HCT116 (cell line): ENCODE measurements at places on chromosomes 16 and 17. TPM values are rescaled to one million over a fixed set of nuclear protein-coding genes. Genes with fewer than 3 reads are reported as not detected.

GRCh38 chr16:88742896-88743605, 36.7 kb downstream of the CTU2 start:
- H3K36me3 ChIP-seq, result peaks cover 38% of the 10 kb centered on the region; the same call in 1 of the 2 replicates
- H3K4me3 ChIP-seq, result no peak overlapping the region
- H3K27ac ChIP-seq, result peak overlapping the region; percentile 30; the same call in 1 of the 2 replicates
- DNase-seq, result no peak

DNA sequence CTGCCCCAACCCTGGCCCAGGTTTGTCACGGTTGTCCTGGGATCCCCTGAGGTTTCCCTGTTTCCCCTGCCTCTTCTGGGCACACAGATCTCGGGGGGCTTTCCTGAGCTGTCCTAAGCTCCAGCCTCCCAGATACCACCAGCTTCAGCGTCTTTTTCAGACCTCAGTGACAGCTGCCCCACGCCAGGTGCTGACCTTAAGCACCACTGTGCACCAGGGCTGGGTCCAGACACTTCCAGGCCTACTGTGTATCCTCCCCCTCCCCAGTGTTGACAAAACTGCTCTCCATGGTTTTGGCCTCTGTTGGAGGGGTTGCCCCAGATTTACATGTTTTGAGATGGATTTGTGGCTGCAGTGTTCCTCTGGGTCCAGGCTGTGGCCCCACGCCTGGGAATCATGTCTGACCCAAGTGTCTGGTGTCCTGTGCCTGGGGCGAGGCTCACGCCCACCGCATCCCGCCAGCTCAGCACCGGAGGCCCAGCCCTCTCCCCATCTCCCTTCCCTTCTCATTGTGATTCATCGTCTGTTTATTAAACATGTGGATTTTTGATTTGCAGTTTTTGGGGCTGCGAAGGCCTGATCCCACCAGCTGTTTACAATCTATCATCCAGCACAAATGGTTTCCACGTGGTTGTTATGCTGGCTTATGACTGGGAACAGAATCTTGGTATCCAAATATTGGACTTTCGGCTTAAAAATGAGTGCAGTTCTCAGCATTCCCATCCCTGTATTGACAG, 82.1 kb downstream of the METRNL start:
- no peak overlapping the region for H3K27ac ChIP-seq
- DNase-seq, result no peak
- H3K36me3 ChIP-seq, result no peaks in the 10 kb centered on the region
- H3K4me1 ChIP-seq, result no peaks in the 10 kb centered on the region

GRCh38 chr17:72111336-72111923, 9.4 kb upstream of the SOX9 start:
- no peaks in the 10 kb centered on the region for H3K36me3 ChIP-seq
- no peaks in the 10 kb centered on the region for H3K27me3 ChIP-seq
- H3K4me1 ChIP-seq, result no peaks in the 10 kb centered on the region
- H3K27ac ChIP-seq, result no peak overlapping the region

SLC5A2 gene
- 0.10 TPM for total RNA-seq

CYB561 gene
- 67.6 TPM for total RNA-seq

GRCh38 chr17:8841844-8842243, 25.6 kb downstream of the PIK3R6 start:
- no peaks in the 10 kb centered on the region for H3K4me1 ChIP-seq
- H3K4me3 ChIP-seq, result no peak overlapping the region
- no peaks in the 10 kb centered on the region for H3K36me3 ChIP-seq
- DNase-seq, result no peak
- no peak overlapping the region for H3K27ac ChIP-seq
- H3K27me3 ChIP-seq, result no peaks in the 10 kb centered on the region
